ENCODE measurements at places on chromosomes 12 and 14.

GRCh38 chr12:11961686-11962085 is 109.1 kb upstream of the BCL2L14 start:
- DNase-seq, result no peak

GRCh38 chr14:83826838-83827237 is 1703.1 kb upstream of the FLRT2 start:
- DNase-seq, result no peak

GRCh38 chr12:100234591-100235304 is 32.1 kb downstream of the DEPDC4 start:
- DNase-seq, result no peak

DNA sequence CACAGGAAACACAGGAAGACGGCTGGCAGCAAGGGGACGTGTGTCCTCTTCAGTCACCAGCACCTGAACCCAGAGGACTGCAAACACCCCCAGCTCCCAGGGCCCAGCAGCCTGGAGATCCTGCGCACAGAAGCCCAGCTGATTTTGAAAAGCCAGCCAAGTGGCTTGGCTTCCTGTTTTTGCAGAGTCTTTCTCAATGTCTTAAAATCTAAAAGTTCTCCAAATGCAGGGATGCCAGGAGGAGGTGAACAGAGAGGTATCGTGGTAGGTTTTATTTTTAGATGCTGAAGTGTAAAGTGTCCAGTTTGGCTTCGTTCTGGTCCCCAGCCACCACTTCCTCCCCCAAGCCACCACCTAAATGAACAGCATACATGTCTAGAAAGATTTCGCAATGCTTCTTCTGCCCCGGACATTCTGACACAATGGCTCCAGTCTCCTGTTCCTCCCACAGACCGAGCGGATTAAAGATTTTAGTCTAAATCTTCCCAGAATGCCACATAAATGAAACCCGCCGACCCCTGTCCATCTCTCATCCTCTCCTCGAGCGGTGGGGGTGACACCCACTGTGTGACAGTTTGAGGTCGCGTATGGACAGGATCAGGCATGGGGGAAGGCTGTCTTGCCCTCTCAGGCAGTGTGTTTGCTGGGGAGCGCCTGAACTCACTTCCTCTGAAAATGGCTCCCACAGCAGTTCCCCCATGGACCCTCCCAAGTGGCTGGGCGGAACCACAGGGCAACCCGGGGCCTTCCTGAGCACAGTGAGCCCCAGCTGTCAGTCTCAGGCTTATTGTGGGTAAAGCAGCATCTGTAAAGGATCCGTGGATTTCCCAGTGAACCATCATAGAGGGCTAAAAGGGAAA is 41.6 kb downstream of the ITPK1 start:
- DNase-seq, result no peak

- DNase-seq, result no peak
Measured at GRCh38 chr12:53579545-53579955, 46.6 kb downstream of the ATF7 start.

DNA sequence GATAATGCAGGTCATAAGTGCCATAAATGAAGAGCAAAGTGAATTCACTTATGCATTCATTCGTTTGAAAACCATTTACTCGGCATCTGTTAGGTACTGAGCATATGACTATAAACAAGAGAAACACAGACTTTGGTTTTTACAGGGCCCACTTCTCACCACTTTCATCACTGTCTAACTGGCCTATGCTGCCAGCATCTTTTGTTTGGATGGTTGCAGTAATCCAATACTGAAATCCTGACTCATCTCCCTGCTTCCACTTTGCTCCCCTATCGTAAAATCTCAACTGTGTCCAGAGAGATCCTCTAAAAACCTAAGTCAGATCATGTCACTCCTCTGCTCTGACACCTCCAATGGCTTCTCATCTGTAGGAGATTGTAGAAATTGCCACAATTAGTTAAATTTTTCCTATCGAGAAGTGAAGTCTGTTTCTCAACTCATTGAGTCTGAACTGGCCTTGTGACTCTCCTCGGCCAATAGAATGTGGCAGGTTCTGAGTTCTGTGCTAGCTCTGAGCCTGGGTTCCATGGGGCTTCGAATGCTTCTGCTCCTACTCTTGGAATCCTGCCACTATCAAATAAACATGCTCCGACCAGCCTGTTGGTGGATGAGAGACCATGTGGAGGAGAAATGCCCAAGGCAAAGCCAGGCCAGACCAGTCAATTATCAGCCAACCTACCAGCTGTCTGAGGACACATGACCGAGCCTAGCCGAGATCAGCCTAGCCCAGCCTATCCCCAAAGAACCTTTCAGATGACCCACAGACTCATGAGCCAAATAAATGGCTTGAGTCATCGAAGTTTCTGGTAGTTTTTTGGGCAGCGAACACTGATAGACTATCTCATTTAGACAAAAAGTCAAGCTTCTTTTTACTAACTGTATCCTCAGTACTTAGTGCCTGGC is 2.2 kb upstream of the BATF start:
- DNase-seq, result no peak

DNA sequence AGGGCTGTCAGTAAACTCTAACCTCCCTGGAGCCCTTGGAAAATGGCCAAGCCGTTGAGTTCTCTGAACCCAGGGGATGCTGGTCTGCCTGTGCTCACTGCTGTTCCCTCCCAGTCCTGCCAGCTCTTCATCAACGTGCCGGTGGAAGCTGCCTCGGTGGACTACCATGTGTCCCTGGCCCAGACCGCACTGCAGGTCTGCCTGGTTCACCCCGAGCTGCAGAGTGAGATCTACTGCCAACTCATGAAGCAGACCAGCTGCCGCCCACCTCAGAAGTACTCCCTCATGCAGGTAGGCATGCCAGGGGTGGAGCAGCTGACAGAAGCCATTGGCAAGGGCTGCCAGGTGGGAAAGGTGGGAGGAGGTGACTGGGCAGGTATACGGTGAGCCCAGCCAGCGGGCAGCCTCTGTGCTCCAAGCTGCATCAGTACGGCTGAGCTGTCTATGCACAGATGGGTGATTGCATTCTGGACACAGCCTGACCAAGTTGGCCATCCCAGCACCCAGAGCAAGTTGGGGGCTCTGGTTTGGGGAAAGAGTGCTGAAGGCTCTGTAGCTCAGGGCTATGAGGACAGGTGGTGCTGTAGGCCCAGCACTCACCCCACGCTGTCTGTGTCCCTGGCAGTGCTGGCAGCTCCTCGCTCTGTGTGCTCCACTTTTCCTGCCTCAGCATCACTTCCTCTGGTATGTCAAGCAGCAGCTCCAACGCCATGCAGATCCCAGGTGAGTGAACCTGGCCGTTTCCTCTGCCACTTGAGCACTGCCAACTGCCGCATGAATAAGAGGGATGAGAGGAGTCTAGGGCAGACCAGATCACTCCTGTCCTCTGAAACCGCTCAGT is 21.9 kb downstream of the PIGH start:
- no peak for DNase-seq

DNA sequence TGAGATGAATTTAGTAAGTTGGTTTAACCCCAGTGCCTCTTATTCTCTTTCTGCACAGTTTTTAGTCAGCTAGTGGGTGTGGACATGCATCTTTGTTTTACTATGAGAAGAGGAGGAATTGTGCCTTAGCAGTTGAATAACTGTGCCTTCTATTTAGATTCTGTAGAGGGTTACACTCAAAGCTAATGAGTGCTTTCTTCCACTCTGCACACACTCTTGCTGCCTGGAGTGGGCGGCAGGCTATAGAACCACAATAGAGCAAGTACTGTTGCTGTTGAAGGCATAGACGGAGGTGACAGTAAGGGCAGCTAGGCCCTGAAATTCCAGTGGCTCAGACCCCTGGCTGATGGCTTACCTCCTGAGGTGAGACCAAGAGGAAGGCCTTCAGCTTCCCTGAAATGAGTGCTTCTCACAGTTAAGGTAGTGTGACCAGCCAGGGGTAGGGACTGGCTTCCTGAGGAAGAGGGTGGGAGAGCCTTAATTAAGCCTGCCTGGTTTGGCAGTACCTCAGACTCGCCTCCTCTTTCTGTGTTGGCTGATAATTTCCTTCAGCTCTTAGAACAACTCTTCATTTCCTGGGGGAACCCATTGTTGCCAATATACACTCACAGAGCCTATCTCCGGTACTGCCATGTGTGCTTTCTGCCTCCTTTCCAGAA is 24.7 kb downstream of the SUSD6 start:
- DNase-seq, result no peak

DNA sequence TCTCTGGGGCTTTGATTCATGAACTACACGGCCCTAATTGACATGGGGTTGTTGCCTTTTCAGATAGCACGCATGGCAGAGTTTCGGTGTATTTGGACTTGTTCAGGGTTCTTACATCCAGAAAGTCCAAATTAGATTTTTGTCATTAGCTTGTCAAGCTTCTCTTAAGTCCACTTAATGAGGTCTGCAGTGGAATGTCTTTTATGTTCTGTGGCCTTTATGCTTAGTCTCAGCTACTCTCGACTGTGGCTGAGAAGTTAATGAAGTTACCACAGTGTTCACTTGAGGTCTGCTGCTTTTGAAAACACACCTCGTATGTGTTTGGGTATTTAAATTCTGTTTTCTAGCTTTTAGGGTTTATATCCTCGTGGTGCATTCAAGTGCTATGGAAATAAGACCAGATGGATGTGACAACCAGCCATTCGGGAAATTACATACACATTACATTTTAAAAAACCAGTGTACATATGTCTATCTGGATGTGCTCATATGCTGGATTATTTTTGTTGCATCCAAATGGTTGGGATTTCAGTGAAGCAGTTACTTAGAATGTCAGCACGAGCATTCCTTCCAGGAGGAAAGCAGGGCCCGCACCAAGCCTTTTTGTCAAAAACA is 80.2 kb downstream of the RMST start:
- no peak for DNase-seq
